ENCODE measurements at places on chromosomes 12 and 14.

GRCh38 chr14:63745858-63746425, 18.1 kb upstream of the SGPP1 start:
- DNase-seq: no peak

- no peak for DNase-seq
These were observed 19.9 kb upstream of the GOLGA3 start for GRCh38 chr12:132848521-132848920.

DNA sequence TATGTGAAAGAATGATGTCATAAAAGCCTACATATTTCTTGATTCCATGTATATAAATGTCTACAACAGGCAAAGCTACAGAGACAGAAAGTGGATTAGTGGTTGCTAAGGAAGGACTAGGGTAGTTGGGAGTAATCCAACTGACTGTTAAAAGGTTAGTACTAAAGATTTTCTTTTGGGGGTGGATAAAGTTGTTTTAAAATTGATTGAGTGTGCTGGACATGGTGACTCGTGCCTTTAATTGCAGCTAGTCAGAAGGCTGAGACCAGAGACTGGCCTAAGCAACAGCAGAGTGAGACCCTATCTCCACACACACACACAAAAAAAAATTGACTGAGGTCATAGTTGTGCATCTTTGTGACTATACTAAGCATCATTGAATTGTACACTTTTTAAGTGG, 234.3 kb downstream of the C12orf50 start:
- DNase-seq: no peak

- no peak for DNase-seq
These were observed 7.5 kb upstream of the LRP1-AS start for GRCh38 chr12:57154804-57155434.

DNA sequence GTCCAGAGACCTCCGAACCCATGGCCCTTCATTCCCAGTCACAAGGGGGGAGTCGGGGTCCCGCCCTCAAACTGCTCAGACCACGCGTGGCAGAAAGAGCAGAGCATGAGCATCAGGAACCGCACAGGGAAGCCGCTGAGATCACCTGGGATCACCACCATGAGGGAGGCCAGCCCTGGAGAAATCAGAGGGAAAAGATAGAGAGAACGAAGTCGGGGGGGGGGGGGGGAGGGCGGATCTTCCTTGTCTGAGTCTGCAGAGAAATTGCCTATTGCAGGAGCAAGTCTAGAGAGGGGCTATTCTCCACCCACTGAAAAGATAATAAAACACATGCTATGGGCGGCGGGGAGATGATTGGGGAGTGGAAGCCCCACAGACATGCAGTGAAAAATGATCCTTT, 884 bp upstream of the TMEM132C start:
- DNase-seq: no peak

- DNase-seq: no peak
These were observed 1.9 kb downstream of the RASAL1 start for GRCh38 chr12:113133666-113134065.

DNA sequence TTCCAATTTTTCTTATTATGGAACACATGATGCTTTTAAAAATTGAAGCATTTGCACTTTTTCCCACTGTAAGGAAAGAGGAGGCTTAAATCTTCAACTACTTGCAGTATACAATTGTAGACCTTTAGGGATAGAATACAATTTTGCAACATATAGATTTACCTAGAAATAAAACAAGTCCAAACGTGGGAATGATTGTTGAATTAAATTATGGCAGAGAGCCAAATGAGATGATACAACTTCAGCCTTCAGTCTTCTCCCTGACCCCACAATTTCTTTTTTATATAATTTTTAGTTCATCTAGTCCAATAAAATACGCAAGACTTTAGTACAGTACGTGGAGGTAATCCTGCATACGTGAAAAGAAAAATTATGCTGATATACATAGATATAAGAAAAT, 666.5 kb downstream of the SLC16A7 start:
- no peak for DNase-seq

- DNase-seq: no peak
These were observed 22.0 kb downstream of the YLPM1 start for GRCh38 chr14:74785056-74785613.

- DNase-seq: peak; percentile 51
These were observed 23.6 kb upstream of the GPHB5 start for GRCh38 chr14:63342371-63342770.

GRCh38 chr12:31813305-31813704, 84.5 kb upstream of the AMN1 start:
- no peak for DNase-seq

GRCh38 chr12:109100741-109101140, 3.3 kb downstream of the UNG start:
- DNase-seq: no peak

All from NCI-H1092 (cell line).